ENCODE measurements at places on chromosomes 12 and 14. TPM values are rescaled to one million over a fixed set of nuclear protein-coding genes. Genes with fewer than 3 reads are reported as not detected.

GRCh38 chr12:23084236-23084995 lies 459.4 kb downstream of the ETNK1 start:
- DNase-seq, result no peak

DNA sequence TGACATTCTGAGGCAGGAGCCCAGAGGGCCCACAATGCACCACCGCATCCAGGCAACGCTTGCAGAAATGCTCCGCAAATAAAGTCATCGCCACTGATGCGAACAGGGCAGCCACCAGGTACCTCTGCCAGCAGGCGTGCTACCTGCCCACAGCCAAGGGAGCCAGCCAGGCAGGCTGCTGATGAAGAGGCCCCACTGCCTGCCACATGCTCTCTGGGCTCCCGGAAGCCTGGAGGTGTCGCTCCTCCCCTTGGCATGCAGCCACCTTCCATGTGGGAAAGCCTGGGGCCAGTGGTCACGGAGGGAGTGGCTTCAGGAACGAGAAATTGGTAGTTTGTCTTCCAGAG lies 14.7 kb downstream of the GPR132 start:
- DNase-seq, result no peak

DNA sequence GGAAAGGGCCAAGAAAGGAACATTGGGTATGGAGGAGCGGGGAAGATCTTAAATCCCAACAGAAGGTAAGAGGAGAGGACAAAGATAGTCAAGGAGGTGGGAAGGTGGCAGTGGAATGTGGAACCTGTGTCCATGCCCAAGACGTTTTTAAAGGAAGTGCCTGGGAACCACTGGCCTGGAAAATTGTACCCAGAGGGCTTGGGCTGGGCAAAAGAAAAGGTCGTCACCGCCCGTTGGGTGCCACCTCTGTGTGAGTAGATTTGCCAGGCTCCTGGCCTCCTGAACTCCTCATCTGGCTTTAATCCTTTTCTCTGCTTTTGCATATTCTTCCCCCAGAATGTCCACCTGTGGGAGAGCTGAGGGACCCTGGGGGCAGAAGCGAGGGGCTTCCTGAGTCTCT lies 32.6 kb downstream of the JDP2 start:
- DNase-seq, result no peak

GRCh38 chr12:89736995-89737394 lies 28.4 kb upstream of the ATP2B1 start:
- no peak for DNase-seq

DNA sequence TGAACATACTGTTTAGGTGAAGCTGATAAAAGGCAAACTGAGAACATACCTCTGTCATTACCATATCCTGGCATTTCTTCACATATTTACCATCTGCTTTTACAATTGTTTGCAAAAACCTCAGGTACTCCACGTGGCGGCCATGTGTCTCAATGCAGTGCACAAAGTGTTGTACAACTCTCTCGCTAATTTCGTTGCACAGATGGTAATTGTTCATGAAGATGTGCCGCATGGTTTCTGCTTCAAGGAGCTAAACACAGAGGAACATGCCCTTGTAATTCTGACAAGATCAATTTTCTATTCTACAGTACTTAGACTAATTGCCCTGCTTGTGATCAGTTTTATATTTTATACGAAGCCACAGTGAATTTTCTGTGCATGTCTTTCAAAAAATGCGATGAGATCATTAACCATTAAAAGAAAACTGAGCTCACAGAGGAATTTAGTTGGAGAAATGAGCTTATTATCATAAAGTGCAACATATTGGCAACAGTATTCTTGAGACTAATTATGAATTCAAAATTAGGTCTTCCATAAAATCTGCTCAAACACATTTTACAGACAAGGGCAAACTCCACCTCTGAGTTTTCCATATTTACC lies 233.8 kb downstream of the ITPR2 start:
- DNase-seq, result no peak

DNA sequence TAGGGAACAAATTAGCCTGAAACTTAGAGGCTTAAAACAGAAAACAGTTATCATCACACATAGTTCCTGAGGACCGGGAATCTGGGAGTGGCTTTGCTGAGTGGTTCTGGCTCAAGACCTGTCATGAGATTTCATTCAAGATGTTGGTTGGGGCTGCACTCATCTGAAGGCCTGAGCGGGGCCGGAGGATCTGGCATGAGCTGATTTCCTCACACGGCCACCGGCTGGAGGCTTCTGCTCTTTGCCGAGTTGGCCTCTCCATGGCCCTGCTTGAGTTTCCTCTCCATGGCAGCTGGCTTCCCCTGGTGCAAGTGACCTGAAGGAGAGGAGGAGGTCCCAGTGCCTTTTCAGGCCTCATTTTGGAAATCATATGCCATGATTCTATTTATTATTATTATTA lies 128.1 kb downstream of the PAPOLA start:
- no peak for DNase-seq

- no peak for DNase-seq
Measured at GRCh38 chr14:90658541-90658967, 157.7 kb downstream of the TTC7B start.

- DNase-seq, result no peak
Measured at GRCh38 chr12:45336331-45336730, 120.4 kb downstream of the ANO6 start.

GRCh38 chr14:105647784-105648608 lies 121.6 kb downstream of the TMEM121 start:
- DNase-seq, result no peak

DNA sequence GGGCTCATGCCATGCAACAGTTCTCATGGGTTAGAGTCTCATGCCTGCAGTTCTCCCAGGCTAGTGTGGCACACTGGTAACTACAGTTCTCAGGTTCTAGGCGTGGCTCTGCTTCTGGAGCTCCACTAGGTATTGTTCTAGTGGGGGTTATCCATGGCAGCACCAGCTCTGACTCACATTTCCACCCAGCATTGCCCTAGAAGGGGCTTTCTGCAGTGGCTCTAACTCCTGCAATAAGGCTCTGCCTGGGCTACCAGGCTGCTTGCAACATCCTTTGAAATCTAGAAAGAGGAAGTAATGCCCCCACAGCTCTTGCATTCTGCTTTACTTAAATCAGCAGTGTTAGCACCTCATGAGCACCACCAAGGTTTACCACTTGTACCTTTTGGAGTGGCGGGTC lies 220.3 kb upstream of the ARID2 start:
- DNase-seq, result no peak

- no peak for DNase-seq
Measured at GRCh38 chr14:94098326-94098992, 12.1 kb upstream of the IFI27 start.

- no peak for DNase-seq
Measured at GRCh38 chr12:73362666-73363065, 1090.5 kb downstream of the TRHDE start.

DNA sequence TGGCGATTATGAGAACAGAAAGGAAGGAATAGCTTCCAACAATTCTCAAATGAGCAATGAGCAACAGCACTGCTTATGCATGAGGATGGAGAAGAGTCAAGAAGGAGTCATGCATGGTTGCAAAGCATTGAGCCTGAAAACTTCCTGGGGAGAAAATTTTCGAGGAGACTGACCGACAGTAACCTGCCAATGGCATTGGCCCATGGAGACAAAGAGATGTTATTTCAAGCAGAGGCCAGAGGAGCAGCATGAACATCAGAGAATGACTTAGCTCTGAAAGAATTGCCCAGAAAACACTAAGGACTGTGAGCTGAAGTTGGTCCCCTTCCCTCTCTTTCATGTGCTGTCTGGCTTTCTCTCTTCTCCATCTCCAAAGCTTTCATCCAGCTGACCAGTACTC lies 343.4 kb downstream of the ADAMTS20 start:
- DNase-seq, result no peak

GRCh38 chr12:52020539-52021336 lies 14.0 kb downstream of the TAMALIN start:
- no peak for DNase-seq

DNA sequence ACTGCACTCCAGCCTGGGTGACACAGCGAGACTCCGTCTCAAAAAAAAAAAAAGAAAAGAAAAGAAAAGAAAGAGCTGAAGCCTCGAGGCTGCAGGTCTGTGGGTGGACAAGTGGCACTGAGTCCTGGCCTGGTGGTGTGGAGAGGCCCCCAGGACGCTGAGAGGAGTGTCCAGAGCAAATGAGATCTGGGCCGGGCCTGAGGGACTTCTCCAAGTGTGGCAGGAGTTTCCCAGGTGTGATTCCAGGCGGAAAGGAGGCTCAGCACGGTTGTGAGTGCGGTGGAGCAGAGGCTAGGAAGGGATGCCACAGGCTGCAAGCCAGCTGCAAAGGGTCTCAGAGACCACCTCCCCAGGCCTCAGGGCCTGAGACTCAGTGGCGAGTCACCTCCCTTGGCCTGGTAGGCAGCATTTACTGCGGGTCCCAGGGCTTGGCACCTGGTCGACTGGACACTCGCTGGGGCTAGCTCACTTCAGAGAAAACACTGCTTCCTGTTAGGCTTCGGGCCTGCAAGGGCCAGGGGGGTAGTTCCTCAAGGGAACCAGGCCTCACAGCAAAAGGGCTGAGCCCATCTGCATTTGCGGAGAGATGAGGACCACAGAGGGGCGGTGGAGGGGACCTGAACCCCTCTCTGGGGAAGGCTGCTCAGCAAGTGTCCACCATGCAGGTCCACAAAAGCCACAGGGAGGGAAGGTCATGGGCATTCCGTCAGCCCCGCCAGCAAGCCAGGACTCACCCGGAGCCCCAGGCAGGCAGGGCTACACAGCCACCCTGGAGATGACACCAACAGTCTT lies 11.7 kb downstream of the TTC7B start:
- no peak for DNase-seq

DNA sequence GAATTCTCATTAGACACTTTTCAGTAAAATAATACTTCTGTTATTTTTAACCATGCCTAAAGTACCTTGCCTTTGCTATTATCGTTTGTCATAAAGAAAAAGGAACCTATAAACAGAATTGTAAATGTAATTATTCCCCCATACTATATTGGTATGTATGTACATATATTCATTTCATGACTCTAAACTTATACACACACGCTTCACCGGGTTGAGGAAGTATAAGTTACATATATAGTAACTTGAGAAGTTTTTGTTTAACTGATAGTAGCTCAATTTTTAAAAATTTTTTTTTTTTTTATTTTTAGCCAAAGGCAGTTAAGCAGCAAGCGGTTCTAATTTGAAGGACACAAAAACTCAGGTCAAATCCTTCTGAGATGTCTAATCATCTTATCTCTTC lies 107.6 kb downstream of the PLEKHG7 start:
- DNase-seq, result no peak

DNA sequence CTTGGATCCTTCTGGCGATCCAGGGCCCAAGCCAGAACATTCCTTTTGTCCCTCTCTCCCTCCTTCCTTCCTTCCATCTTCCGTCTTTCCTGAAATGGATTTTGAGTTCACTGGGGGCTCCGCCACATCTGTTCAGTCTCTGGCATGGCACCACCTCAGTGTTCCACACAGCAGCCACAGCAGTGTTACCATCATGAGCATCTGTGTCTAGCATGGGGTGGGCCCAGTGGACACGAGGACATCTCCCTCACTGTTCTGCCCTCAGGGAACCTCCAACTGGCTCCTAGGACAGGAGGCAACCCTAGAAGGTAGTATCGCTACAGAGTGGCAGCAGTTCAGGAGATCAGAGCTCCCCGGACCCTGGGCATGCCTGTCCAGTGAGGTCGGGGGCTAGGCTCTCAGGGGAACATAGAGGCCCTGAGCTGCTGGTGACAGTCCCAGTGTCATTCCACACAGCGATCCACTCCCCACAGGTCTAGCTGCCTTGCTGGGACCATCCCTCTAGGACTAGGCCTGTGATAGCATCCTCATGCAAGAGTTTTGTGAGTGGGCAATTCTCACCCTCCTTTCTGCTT lies 59.0 kb downstream of the GALNT16 start:
- no peak for DNase-seq

DNA sequence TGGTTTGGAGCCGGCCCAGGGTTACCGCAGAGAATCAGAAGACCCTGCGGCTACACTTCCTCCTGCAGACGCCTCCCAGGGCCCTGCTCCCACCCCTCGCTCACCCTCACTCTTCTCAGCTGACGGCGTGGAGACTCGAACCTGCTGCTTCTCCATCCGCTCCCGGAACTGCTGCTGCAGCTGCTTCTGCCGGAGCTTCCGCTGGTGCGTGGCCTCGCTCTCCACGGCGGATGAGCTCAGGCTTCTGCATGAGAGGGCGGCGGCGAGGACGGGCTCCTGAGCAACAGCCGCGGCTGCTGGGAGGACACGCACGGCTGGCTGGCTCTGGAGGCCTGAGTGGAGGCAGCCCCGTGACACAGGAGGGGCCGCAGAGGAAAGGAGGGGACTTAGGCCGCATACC lies 33.3 kb downstream of the RAD52 start:
- no peak for DNase-seq

- no peak for DNase-seq
Measured at GRCh38 chr12:41512497-41512896, 324.4 kb downstream of the PDZRN4 start.

GRCh38 chr14:64758025-64758521 lies 53.8 kb downstream of the PLEKHG3 start:
- DNase-seq, result no peak

DNA sequence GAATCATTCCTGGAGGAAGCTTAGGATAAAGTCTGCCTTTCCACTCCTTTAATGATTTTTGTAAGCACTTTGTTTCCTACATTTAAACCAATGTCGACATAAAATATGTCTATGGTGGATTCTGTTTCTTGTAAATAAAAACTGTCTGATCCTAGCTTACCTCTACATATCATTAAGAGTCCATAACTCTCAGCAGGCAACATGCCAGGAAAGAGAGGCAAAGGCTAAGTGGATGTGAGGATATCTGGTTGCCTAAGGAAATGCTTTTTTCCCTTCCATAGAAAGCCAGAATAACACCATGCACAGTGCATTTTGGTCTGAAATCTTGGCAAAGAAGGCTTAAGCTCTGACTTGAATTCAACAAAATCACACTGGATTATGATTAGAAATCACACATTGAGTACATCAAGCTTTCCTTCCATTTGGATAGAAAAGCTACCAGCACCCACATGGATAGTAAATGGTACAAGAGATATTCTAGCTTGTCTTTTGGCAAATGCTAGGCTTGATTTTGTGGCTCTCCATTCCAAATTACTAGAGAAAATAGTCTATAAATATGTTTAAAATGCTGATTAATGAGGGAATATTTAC lies 57.0 kb upstream of the CNTN1 start:
- DNase-seq, result no peak

- no peak for DNase-seq
Measured at GRCh38 chr14:36901861-36902260, 240.2 kb downstream of the PAX9 start.

The OR4E1 gene
- not detected for total RNA-seq

The SEL1L gene
- 57.1 TPM for total RNA-seq

The KRT77 gene
- total RNA-seq, result not detected

The SVOP gene
- not detected for total RNA-seq

The ZFHX2 gene
- 0.49 TPM for total RNA-seq

The GZMB gene
- total RNA-seq, result 0.78 TPM

The SYNDIG1L gene
- total RNA-seq, result 3.1 TPM

The CCND2 gene
- 153 TPM for total RNA-seq

The A2M gene
- 1,118 TPM for total RNA-seq

The BLOC1S1 gene
- total RNA-seq, result 113 TPM

The PTPN21 gene
- 32.5 TPM for total RNA-seq

The DBX2 gene
- total RNA-seq, result 0.27 TPM

The MYL2 gene
- 1.9 TPM for total RNA-seq

The CLEC14A gene
- total RNA-seq, result 31.4 TPM

The DEGS2 gene
- total RNA-seq, result 0.28 TPM

The IL26 gene
- not detected for total RNA-seq

The TTC5 gene
- total RNA-seq, result 10.4 TPM

The DDN gene
- total RNA-seq, result 0.14 TPM

Measured in thoracic aorta (tissue), 2 donors.